ENCODE measurements at places on chromosomes 6 and 20. TPM values are rescaled to one million over a fixed set of nuclear protein-coding genes. Genes with fewer than 3 reads are reported as not detected.

TDP2 gene
- total RNA-seq, result 25.3 TPM

DNA sequence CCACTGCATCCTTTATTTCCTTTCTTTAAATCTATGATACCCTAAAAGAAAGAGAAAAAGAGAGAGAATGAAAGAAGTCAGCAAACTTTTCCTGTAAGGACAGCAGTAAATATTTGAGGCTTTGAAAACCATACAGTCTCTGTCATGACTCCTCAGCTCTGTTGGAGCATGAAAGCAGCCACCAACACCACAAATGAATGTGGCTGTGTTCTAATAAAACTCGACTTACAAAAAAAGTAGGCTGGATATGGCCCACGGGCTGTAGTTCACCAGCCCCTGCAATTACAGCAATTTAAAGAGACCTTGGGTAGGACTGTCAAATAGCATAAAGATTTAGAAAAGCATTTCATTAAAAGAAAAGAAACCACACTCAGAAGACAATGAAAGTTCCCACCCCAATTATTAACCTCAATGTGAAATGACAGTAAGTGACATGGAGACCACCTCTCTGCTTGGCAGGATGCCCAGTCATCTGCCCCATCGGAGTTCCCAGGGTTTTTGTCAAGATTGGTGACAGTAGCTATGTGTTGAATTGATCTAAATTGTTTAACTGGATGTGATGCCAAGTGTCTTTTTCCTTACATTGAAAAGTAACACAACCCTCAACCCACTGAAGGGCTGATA, 50.9 kb downstream of the TNFRSF21 start:
- no peak for DNase-seq

PRIM2 gene
- 18.6 TPM for total RNA-seq

DNA sequence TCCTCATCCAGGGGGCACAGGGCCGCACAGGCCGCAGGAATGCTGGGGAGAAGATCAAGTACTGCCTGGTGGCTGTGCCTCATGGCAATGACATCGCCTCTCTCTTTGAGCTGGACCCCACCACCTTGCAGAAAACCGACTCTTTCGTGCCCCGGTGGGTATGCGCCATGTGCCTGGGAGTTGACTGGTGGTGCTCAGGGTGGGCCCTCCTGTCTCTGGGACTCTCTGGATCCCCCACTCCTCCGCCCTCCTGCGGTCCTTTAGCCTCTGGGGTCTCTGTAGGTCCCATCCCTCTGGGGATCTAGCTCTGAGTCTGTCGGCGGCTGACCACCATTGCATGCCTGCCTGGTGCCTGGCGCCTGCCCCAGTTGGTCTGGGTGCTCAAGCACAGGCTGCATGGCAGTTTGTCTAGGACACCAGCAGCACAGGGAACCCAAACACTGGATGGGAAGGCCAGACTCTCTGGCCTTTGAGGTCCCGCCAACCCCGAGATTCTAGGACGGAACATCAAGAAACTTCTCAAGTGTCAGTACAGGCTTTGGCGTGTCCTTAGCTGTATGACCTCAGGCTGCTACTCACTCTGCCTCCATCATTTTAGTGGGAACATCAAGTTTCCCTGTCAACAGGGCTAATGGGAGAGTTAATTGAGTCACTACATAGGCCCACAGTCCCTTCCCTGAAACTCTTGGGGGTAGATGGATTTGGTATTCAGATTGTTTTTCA, 42.8 kb downstream of the ITPR3 start:
- DNase-seq, result no peak

GRCh38 chr20:64104667-64105451, 2.5 kb downstream of the NPBWR2 start:
- no peak for DNase-seq

DNA sequence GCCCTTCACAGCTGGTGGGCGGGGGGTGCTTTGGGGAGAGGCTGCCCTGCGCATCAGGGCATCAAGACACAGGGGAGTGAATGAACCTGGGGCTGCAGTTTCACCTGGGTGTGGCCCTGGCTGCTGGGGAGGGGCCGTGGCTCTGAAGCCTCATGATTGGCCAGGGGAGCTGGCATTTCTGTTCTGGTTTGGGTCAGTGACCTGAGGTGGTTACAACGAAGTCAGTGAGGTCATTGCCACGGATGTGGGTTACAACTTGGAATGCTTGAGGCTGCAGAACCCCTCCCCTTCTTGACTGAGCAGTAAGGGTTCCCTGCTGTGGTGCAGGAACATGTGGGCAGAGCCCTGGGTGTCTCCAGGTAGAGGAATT, 3.0 kb downstream of the TCEA2 start:
- DNase-seq, result no peak

KIAA1755 gene
- 21.6 TPM for total RNA-seq

MCCD1 gene
- total RNA-seq, result not detected

SMAP1 gene
- total RNA-seq, result 32.5 TPM

DNA sequence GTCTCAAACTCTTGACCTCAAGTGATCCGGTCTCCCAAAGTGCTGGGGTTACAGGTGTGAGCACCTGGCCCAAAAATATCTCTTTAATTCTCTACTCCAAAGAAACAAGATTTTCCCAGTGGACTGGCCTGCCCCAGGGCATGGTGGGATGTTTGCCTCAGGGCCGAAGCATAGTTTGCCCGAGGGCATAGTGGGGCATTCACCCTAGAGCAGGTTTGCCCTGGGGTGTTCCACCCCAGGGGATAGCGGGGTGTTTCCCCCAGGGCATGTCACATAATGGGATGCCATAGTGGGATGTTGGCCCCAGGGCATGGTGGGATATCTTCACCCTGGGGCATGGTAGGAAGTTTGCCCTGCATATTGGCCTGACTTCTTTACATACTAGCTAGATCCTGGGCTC, 97.2 kb downstream of the VEGFA start:
- DNase-seq, result no peak

DNA sequence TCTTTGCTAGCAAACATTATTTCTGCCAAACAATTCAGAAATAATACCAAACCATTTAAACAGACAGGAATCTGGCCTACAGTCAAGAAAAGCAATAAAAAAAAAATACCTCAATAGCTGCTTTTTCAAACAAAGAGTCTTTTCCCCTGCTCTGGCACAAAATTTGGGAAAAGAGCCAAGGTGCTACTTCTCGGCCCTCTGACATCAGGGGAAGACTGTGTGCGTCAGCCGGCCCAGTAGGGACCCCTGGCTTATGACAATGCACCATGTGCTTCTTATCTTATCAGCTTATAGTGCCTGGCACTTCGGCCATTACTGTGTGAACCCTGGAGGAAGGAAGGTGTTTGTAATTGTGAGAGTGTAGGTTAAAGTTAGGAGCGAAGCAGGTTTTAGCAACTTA, 89.4 kb downstream of the PDE10A start:
- DNase-seq, result no peak

DNA sequence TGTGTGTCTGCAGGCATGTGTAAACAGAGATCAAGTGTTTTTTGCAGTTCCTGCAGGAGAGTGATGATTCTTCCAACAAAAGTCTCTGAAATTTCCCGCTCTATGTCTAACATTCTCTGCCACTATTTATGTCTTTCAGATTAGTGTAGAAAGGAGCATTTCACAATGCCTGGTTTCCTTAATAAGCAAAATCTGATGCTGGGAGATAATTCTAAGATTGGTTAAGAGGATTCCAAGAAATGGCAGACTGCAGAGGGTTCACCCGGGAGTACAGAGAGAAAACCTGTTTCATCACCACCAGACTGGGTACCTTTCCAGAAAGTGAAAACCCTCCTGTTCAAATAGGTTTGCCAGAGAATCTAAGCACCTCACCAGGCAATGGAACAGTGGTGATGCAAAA, 62.7 kb downstream of the FOXC1 start:
- DNase-seq, result no peak

- no peak for DNase-seq
These were observed 103.3 kb downstream of the ARHGAP18 start for GRCh38 chr6:129606664-129607063.

DNA sequence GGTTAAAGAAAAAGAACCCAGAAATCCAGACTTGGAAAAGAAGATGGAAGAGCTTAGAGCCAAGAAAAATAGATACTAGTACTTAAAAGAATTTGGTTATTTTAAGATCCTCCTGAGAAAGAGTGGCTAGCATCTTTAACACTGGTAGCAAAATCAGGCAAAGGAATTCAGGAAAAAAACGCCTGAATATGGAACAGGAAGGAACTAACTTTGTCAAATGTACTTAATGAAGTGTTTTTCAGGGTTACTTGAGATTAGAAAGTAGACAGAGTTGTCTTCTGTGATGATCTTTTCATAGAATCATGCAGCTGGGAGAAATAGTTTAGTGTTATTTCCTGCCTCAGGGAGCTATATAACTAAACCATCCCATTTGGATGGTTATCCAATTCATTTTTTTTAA, 50.8 kb upstream of the SASH1 start:
- DNase-seq, result peak; percentile 43

DEFB132 gene
- total RNA-seq, result not detected

DNA sequence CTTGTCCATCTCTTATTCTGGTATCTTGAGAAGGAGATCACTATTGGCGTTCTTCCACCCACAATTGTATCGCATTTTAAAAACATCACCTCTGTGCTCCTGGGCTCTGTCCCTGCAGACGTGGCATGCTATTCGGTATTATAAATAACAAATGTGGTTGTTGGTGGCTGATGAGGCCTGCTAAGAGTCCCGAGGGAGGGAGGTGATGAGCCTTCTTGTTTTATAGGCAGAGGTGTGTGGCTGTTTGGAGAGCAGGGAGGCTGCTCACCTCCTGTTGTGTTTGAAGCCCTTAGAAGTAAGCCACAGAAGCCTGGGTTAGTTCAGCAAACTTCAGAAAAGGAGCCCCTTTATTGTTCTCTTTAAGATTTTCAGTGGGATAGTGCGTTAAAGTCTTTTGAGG, 15.6 kb downstream of the MANBAL start:
- no peak for DNase-seq

- no peak for DNase-seq
These were observed 17.5 kb downstream of the ACSS1 start for GRCh38 chr20:25040438-25040831.

- DNase-seq, result no peak
These were observed 12.1 kb downstream of the PXDC1 start for GRCh38 chr6:3739311-3739897.

DNA sequence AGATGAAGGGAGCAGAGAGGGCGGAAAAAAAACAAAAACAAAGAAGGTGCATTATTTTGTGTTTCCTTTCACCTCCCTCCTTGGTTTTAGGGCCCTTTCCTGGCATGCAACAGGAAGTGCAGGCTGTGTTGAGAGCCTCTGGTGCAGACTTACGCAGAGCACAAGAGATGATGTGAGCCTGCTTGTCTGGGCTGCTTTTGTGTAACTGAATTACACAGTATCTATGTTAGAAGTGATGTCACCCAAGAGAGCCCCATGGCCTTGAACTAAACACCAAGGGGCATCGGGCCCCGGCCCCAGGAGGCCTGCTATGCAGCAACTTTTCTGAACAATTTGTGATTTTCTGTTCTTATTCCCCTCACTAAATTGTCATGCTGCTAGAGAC, 25.5 kb downstream of the GNAS start:
- no peak for DNase-seq
